Vagina (tissue), 2 donors: ENCODE measurements at places on chromosomes 11 and 22.
A peak's percentile ranks its signal among the peaks of the same experiment; 100 is the strongest.

DNA sequence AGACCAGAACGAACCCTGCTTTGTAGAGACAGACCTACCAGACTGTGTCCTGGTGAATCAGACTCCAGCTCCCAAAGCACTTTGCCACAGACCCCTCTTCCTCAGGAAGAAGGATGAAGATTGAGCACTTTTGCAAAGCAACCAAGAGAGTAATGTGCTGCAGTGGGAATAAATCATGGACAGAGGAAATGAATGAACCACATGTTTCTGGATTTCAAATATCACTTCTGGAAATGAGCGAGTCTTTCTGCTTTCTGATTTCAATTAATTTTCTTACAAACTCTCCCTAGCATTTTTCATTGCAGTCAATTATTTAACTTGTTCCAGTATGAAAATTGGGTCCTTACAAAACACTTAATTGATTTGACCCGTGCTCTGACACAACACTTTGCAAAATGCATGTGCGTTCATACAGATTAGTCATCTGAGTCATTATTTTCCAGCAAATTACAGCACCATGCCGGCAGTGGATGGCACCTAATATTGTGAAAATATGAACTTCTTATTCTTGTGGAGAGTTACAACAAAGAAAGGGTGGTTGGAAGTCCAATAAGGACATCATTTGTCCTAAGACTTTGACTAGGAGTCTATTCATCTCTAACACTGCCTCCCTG, 315.9 kb upstream of the CCDC90B start:
- no peaks in the 10 kb centered on the region for H3K27me3 ChIP-seq
- H3K27ac ChIP-seq, result no peak overlapping the region
- no peak overlapping the region for H3K4me3 ChIP-seq
- no peaks in the 10 kb centered on the region for H3K4me1 ChIP-seq
- no peak for DNase-seq

- no peak overlapping the region for H3K27ac ChIP-seq
- no peak overlapping the region for H3K4me3 ChIP-seq
- no peaks in the 10 kb centered on the region for H3K27me3 ChIP-seq
- DNase-seq, result no peak
- H3K36me3 ChIP-seq, result no peaks in the 10 kb centered on the region
- peaks cover 13% of the 10 kb centered on the region for H3K4me1 ChIP-seq
Measured at GRCh38 chr11:101187748-101188147, 58.1 kb upstream of the PGR start.

GRCh38 chr22:25514436-25515180, 49.9 kb upstream of the GRK3 start:
- H3K4me3 ChIP-seq, result no peak overlapping the region
- H3K4me1 ChIP-seq, result no peaks in the 10 kb centered on the region
- no peak overlapping the region for H3K27ac ChIP-seq
- no peaks in the 10 kb centered on the region for H3K27me3 ChIP-seq
- no peak for DNase-seq

- DNase-seq, result peak; percentile 61
- H3K4me1 ChIP-seq, result no peaks in the 10 kb centered on the region
Measured at GRCh38 chr11:75031224-75031753, 42.6 kb downstream of the NEU3 start.

- DNase-seq, result peak; percentile 5
- H3K36me3 ChIP-seq, result no peaks in the 10 kb centered on the region
- H3K4me3 ChIP-seq, result no peak overlapping the region
- no peaks in the 10 kb centered on the region for H3K27me3 ChIP-seq
- no peak overlapping the region for H3K27ac ChIP-seq
Measured at GRCh38 chr11:94866231-94866822, 98.2 kb downstream of the AMOTL1 start.

DNA sequence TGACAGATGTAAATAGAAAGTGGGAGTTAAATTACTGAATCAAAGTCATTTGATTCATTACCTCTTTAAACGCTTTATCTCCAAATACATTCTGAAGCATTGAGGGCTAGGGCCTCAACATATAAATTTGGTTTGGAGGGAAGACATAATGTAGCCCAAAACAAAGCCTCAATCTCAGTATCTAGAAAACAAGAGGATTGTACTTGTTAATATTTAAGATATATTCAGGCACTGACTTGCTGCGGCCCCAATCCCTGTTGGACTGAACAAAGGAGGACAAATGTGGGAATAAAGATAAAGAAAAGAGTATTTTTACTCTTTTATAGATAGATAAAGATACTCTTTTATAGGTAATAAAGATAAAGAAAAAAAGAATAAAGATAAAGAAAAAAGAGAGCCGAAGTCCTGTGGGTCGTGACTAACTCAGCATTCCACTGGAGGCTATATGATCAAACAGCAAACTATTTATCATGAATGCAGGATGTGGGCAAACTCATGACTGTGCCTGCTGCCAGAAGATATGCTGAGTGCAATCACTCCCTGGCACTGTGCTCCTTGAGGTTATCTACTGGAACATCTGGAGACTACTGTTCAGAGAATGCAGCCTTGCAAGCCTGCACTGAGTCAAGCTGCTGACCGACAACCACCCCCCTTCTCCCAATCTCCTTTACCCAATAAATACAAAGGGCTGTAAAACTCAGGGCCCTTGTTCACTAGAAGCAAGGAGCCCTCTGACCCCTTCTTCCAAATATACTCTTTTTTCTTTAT, 6.9 kb downstream of the OR10V1 start:
- no peaks in the 10 kb centered on the region for H3K4me1 ChIP-seq
- H3K36me3 ChIP-seq, result no peaks in the 10 kb centered on the region
- no peak for DNase-seq

DNA sequence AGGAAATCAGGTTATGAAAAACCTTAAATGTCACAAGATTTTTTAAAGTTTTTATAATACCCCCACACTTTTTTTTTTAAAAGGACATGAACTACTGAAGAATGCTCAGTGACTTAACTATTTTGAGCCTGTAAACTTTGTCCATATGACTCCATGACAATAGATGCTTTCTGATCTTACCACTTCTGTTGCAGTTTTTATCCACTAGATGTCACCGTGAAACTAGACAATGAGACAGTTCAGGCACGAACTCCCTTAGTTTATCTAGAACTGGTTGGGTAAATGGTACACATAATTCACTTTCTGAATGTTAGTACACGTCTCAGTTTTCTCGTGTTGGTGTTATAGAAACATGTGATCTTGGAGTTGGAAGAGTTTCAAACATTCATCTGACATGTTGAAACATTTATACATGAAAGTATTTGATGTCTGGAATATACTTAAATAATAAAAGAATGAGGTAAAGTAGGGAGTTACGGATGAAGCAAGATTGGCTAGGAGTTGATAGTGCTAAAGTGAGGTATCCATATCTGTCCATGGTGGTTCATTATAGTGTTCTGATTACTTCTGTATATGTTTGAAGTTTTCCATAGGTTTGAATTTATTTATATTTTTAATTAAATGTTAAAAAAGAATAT, 8.1 kb downstream of the CCDC15 start:
- DNase-seq, result no peak
- no peaks in the 10 kb centered on the region for H3K4me1 ChIP-seq
- H3K4me3 ChIP-seq, result no peak overlapping the region
- no peaks in the 10 kb centered on the region for H3K27me3 ChIP-seq

DNA sequence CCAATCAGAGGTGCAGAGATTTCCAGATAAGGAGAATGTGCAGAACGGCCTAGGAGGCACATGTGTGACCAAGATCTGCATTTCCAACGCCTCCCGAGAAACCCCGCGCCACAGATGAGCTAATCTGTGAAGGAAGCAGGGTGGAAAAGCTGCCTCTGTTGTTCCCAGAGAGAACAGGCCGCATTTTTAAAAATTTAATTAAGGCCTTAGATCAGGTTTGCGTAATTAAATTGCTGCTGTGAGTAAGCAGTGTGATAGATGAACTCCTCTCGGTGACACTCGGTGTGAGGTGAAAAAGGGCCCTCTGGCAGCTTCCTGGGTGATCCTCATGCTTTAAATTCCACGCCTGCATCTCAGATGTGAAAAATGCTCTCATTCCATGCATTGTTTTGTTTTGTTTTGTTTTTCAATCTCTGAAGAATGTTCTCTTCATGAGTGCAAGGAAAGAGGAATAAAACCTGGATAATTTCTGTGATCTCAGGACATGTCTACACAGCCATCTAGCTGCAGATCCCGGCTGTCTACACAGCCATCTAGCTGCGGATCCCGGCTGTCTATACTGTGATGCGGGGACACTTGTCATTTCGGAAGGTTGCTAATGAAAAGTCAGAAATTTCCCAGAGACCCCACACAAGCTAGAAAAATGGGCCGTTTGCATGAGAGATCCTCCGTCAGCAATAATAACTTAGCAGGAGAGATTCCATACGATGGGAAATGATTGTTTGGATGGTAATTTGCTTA, 1398.9 kb downstream of the BRD1 start:
- no peaks in the 10 kb centered on the region for H3K36me3 ChIP-seq
- H3K27me3 ChIP-seq, result no peaks in the 10 kb centered on the region

GRCh38 chr11:27020751-27021150, 19.9 kb upstream of the BBOX1 start:
- H3K27me3 ChIP-seq, result no peaks in the 10 kb centered on the region
- no peaks in the 10 kb centered on the region for H3K36me3 ChIP-seq
- H3K4me1 ChIP-seq, result no peaks in the 10 kb centered on the region
- no peak overlapping the region for H3K4me3 ChIP-seq
- no peak overlapping the region for H3K27ac ChIP-seq

GRCh38 chr11:108237058-108237481, 14.2 kb downstream of the ATM start:
- H3K36me3 ChIP-seq, result no peaks in the 10 kb centered on the region
- no peak overlapping the region for H3K4me3 ChIP-seq
- DNase-seq, result no peak
- H3K27ac ChIP-seq, result no peak overlapping the region

DNA sequence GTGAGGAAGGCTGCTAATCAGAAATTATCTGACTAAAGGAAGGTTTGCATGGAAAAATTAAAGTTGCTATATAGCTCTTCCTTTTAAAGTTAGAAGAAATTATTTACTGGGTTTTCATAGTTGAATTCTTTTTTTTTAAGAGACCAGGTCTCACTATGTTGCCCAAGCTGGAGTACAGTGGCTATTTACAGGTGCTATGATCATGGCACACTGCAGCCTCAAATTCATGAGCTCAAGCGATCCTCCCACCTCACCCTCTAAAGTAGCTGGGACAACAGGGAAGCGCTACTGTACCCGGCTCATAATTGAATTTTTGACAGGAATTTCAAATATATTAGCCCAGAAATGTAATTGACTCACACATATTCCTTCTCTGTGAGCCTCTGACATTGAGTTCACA, 3.9 kb downstream of the MSANTD2 start:
- no peak for DNase-seq
- no peaks in the 10 kb centered on the region for H3K27me3 ChIP-seq
- no peak overlapping the region for H3K27ac ChIP-seq
- H3K36me3 ChIP-seq, result no peaks in the 10 kb centered on the region

DNA sequence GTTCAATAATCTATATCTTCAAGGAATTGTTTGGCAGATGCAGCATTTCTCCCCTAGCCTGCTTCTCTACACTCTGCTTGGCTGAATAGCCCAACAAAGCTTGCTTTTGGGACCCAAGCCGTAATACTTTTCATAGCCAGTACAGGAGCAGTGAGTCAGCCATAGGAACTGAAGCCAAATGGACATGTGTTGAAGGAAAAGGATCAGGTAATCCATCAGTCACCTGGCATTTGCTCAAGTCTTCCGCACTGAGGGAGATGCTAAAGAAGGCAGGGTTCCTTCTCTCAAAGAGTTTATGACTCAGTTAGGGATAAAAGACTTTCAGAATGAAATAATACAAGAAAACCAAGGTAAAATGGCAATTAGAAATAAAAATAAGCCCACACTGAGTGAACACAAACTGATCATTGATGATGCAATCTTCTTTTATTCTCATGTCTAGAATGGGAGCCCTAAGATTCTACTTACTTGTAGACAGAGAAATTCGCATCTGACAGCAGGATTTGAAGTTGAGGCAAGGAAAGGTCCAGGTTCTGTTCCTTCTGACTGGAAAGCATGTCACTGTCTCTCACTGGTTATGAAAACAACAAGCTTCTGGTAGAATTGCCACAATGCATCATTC, 13.2 kb downstream of the C11orf87 start:
- H3K36me3 ChIP-seq, result no peaks in the 10 kb centered on the region
- no peaks in the 10 kb centered on the region for H3K4me1 ChIP-seq
- H3K27me3 ChIP-seq, result no peaks in the 10 kb centered on the region
- H3K27ac ChIP-seq, result no peak overlapping the region
- DNase-seq, result no peak

DNA sequence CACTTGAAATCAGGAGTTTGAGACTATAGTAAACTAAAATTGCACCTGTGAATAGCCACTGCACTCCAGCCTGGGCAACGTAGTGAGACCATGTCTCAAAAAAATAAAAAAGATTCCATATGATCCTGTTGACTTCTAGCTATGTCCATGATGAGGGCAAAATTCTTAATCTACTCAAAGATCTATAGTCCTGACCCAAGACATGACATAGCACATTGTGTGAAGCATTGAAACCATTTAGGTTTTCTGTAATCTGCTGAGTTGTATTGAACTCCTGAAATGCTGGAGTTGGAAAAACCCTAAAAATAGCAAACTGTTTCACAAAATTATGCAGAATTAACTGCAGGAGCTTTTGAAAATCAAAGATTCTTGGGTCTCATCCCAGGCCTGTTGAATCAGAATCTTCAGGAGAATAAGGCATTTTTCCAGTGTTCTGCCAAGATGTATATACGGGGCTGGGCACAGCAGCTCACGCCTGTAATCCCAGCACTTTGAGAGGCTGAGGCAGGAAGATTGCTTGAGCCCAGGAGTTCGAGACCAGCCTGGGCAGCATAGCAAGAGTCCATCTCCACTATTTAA, 29.8 kb upstream of the LDHA start:
- no peaks in the 10 kb centered on the region for H3K36me3 ChIP-seq
- H3K27me3 ChIP-seq, result no peaks in the 10 kb centered on the region
- no peak for DNase-seq

DNA sequence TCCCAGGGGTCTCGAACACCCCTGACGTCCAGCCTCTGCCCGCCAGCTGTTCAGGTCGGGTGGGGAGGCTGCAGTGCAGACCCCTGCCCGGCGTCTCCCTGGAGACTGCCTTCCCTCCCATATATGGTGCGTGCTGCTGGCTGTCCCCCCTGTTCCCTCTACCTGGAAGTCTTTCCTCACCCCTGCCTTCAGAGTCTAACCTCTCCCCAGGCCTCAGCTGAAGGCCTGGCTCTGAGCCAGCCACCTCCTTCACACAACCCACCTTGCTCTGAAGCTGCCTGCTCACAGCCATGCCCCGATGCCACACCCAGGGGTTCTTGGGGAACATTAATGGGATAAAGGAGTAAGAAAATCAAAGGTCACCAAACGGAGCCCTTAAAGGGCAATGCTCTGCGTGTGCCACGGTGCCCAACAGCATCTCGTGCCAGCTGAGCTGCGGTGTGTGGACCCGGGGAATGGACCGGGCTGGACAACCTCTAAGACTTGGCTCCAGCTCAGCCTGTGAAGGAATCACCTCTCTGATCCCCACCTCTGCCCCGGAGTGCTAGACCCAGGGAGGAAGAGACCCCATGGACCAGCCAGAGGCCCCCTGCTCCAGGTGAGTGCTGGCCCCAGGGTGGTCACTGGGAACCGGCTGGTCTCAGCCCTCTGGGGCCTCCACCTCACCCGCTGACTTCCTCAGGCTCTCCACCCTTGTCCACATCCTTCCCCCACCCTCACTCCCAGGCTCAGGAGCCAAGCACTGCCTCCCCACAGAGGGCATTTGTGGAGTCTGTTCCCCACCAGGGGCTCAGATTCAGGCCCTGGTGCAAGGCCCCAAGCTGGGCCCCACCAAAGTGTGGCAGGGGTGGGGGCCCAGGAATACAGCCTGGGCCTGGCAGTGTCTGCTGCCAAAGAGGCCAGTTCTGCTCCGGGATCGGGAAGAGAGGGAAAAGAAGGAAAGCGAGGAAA, at the start of gene NLRP6:
Gene NLRP6 (plus strand): TSS at position 407 of the 951 bp plus-strand sequence. CDS start 163 bp downstream, at position 570.
- peaks cover 21% of the 10 kb centered on the region for H3K4me1 ChIP-seq
- H3K4me3 ChIP-seq, result peak within 1 kb of the TSS; percentile 37
- H3K27ac ChIP-seq, result no peak within 1 kb of the TSS
- no peak for DNase-seq
- peaks cover 29% of the 10 kb centered on the region for H3K27me3 ChIP-seq
